Stimulated activated CD4-positive, alpha-beta T cell treated with anti-CD3 and anti-CD28 coated beads, Interleukin-12 subunit alpha, Interleukin-12 subunit beta, amount 100 ng/mL, for 4 hours (primary cell): ENCODE measurements at places on chromosomes 4 and X.
A peak's percentile ranks its signal among the peaks of the same experiment; 100 is the strongest.

DNA sequence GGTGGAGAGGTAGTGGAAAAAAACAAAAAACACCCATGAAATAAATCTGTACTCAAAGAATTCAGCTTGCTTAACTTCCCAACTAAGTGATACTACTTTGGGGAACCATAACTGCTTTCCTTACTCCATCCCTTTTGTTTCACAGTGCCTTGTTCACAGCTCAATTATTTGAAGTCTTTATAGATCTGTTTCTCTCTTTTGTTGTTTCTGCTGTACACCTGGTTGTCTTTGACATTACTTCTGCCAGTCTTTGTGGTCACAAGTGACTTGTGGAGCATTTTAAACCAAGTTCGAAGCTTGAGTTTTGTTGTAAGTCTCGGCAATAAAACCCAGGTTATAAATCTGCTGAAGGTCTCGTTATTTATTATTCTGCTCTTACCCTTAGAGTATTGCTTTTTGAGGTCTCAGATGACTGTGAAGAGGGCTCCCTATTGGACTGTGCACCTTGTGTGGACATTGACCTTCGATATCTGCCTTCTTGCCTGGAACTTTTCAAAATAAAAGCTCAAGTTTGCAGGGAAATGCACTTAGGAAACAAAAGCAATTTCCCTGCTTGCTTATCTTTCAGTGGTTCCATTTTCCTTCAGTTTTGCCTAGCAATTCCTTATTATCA is 59.8 kb downstream of the ANK2 start:
- DNase-seq, result no peak

DNA sequence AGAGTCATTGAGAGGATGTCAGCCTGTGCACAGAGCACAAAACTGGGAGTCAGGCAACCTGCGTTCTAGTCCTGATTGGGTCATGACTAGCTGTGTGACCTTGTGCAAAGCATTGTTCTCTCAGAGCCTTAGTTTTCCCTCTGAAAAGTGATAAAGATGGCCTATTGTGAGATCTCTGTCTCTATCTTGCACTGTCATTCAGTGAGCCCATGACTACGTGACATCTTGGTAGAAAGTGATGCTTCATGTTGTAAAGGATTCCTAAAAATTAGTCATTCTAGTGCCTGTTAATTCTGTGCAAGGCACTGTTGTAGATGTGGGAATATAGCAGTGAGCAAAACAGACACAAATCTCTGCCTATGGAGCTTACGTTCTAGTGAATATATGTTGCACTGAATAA is 2.5 kb downstream of the PGRMC1 start:
- no peak for DNase-seq

DNA sequence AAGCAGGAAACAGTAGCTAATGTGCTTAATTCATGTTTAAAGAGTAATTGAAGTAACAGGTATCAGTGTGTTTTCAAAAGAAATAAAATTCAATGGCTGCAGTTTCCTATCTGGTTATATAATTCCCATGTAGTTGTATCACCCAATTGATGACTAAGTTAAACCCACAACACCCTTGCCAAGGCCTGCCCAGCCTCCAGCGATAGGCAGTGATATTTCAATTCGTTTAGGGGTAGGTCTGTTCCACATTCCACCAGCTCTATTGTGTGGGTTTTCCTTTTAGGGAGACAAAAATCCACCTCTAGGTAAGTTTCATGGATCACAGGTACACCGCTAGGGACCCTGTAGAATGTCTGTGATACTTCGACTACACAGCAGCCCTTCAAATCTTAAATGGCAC is 24.7 kb upstream of the MXRA5 start:
- no peak for DNase-seq

GRCh38 chr4:2330091-2331042 is 68.5 kb upstream of the MXD4 start:
- DNase-seq, result no peak

- DNase-seq, result no peak
Measured at GRCh38 chr4:180680305-180680704, 1562.9 kb upstream of the TENM3 start.

DNA sequence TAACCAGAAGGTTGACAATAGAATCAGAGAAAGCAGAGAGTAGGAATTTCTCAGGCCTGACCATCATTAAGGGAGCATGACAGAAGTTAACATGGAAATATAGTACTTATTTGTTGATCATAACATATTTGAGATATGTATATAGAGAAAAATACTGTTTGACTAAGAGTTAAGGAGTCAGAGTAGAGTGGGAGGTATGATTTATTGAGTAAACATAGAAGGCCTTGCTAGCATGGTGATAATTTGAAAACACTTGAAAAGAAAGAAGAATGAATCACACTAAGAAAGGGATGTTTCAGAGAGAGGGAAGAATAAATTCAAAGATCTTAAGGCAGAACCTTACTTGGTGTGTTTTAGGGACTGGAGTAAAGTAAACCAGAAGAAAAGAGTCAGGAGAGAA is 437.2 kb upstream of the TECRL start:
- no peak for DNase-seq

DNA sequence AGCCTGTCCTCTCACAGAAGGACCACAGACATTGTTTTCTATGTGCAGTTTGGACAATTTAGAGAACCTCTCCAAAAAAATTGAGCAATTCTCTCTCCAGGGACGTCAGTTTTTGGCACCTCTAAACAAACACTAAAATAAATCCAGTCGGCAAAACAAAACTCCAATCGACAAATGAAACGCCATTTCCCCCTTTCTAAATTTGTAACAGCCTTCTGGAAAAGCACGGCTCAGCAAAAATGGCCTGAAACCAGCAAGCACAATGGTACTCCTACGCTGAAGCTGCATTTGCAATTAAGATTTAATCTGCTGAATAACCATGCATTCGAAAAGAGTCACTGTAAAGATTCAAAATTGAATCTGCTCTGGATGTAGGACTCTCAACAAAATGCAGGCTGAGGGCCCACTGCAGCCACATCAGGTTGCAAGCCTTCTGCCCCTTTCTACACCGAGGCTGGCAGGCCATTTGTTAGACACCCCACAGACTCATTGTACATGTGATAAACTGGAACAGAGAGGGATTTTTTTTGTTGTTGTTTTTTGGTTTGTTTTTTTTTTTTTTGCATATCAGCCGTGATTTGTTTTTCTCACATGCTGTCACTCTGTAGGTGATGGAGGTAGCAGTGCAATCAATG is 79.9 kb upstream of the MAP3K15 start:
- no peak for DNase-seq

- peak; percentile 22 for DNase-seq
Measured at GRCh38 chrX:103343105-103343504, 13.1 kb downstream of the TCEAL7 start.

DNA sequence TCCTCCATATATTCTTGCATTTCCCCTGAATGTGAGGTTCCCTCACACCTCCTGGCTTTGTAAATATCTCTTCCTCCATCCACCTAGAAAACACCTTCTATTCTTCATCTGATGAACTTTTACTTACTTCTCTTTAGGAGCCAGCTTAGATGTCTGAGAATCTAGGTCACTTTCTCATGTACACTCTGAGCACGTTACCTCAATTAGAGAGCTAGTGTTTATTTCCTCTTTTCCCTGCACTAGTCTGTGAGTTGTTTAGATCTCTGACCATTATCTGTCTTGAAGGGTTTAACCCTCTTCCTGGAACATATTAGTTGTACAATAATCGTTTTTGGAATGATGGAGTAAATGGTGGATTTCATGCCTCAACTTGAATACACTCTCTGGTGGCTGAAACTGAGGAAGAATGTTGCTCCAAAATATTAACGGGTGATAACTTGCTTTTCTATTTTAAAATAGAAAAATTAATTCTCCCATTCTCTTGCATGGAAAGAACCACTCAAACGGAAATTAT is 8.5 kb upstream of the NEIL3 start:
- DNase-seq, result no peak

DNA sequence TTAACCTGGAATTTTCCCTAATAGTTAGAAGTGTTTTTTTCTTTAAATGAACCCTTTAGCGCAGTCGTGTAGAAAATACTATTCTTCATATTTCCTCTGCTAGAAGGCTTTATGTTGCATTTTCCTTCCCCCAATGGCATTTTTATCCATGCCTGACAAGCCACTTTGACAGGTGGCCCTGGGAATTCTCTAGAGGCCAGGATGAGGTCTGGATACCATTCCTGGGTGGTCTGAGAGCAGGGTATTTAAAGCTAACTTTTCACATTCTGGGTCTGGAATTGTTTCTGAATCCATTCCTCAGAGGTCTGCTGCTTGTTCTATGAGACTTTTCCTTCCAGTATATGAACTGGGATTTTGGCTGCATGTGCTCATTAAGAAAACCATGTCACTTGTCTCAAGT is 31.2 kb upstream of the PDGFRA start:
- no peak for DNase-seq

- DNase-seq, result no peak
Measured at GRCh38 chrX:38206542-38206941, 14.1 kb downstream of the SRPX start.

DNA sequence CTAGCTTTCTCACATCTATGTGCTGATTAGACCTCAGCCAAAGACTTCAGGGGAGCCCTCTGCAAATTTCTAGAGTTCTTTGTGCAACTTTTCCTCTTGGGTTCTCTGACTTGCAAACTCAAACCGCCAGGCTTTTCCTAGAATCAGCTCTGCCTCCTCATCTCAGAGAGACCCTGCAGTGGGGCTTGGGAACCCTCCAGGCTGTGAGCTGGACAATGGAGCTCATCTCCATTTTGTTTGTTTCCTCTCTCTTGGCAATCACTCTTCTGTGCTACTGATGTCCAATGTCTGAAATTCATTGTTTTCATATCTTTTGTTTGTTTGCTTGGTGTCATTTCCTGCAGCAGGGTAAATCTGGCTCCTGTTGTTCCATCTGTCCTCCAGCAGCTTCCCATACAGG is 33.0 kb downstream of the GYPB start:
- no peak for DNase-seq

DNA sequence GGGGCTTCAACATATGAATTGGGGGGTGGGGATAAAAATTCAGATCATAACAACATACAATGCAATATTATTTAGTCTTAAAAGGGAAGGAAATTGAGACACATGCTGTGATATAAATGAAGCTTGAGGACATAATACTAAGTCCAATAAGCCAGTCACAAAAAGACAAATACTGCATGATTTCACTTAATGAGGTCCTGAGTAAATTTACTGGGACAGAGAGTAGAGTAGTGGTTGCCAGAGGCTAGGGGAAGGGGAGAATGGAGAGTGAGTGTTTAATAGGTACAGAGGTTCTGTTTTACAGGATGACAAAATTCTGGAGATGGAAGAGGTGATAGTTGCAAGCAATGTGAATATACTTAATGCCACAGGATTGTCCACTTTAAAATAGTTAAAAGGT is 89.2 kb upstream of the RAPGEF2 start:
- DNase-seq, result no peak

DNA sequence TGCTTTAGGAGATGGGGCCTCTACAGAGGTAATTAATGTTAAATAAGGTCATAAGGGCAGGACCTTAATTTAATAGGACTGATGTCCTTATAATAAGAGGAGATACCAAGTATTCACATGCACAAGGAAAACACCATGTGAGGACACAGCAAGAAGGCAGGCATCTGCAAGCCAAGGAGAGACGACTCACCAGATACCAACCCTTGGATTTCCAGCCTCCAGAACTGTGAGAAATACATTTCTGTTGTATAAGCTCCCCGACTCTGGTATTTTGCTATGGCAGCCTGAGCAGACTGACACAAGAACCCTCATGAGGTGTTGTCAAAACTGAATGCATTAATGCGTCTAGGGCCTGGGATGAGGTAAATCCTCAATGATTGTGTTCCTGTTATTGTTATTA is 56.2 kb upstream of the MAPK10 start:
- no peak for DNase-seq

DNA sequence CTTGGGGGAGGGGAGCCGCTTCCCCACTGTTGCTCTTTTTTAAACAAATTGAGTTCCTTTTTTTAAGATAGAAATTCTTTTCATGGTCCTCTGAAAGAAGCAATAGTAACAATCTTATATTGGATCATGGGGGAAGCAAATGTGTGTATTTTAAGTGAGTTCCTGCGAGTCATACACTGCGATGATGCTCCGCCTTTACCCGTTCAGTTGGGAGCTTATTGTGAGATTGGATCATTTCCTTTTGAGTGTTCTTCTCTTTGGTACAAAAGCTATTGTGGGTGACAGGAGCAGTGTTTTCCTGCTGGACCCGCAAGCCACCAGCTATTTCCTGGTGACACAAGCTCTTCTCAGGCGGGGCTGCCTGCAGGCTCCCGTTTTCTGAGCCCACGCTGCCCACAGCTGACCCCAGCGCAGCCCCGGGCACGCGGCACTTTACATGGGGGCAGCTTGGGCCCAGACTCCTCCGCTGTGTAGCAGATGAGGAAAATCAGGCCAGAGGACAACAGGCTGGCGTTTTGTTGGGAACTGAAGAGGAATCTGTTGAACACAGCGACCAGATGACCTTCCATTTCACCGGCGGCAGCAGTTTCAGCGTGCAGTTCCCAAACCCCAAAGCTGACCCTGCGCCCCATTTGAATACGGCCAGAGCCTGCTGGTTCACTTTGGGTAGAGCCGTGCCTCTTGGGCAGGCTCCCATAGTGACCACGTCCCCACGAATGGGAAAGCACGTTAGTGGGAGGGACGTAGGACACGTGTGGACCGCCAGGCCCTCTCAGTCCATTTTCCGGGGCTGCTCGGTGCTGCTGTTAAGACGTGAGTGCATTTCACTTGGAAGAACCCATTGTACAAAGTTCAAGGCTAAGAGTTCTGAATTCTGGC is 12.2 kb downstream of the TADA2B start:
- DNase-seq, result no peak

- DNase-seq, result no peak
Measured at GRCh38 chr4:676871-677235, 2.5 kb downstream of the MYL5 start.

GRCh38 chr4:14837860-14838259 is 164.4 kb upstream of the CPEB2 start:
- DNase-seq, result no peak

- no peak for DNase-seq
Measured at GRCh38 chr4:99361268-99361898, 8.8 kb upstream of the ADH1C start.

DNA sequence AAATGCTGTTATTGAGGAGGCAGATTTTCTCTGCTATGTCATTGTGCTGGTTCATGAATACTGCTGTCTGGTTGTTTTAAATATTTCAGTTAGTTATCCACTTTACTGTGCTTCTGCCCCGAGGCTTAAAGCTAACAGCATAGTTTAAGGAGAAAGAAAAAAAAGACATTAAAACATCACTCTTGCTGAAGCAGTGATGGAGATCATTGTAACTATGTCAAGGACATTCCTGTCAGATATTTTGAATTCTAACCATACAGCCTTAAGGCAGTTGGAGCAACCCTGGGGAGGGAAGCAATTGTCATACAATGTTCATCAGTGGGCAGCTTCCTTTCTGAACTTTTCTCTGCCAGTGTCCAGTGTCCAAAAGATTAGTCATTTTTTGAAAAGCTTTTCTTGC is 199.0 kb upstream of the DDX53 start:
- DNase-seq, result no peak

DNA sequence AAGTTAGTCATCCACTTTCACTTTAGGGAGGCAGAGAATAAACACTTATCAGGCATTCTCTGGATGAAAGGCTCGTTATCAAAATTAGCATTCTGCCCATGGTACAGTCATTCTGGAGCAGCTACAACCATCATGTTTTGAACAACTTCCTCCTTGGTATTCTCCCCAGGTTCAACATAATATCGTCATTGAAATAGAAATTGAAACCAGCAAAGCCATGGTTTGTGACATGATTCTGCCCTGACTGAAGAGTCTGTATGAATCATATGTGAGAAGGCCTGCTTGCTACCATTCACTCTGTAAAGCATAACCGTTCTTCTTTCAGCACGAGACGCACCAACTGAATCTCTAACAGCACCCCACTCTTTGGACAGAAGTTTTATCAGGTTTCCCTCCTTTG is 127.5 kb upstream of the RADX start:
- no peak for DNase-seq

GRCh38 chr4:39384563-39384962 is 18.4 kb upstream of the RFC1 start:
- no peak for DNase-seq
